A673 (cell line): ENCODE measurements at places on chromosomes 7 and 10. TPM values are rescaled to one million over a fixed set of nuclear protein-coding genes. Genes with fewer than 3 reads are reported as not detected.

DNA sequence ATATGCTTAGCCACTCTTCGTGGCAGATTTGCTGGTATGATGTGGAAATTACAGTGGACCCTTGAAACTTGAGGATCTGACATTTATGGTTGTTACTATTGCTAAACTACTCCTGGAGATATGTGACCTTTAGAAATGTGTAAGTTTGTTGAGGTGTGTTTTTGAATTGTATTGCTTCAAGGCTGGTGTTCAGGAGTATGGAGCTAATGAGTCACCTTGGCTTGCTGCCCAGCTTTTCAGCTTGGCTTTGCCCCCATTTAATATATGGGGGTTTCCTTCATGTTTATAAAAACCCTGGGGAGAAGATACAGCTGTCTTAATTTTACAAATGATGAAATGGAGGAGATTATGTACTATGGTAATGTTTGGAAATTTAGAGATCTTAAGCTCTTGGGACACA lies 11.6 kb downstream of the HBP1 start:
- DNase-seq, result peak; percentile 73

DNA sequence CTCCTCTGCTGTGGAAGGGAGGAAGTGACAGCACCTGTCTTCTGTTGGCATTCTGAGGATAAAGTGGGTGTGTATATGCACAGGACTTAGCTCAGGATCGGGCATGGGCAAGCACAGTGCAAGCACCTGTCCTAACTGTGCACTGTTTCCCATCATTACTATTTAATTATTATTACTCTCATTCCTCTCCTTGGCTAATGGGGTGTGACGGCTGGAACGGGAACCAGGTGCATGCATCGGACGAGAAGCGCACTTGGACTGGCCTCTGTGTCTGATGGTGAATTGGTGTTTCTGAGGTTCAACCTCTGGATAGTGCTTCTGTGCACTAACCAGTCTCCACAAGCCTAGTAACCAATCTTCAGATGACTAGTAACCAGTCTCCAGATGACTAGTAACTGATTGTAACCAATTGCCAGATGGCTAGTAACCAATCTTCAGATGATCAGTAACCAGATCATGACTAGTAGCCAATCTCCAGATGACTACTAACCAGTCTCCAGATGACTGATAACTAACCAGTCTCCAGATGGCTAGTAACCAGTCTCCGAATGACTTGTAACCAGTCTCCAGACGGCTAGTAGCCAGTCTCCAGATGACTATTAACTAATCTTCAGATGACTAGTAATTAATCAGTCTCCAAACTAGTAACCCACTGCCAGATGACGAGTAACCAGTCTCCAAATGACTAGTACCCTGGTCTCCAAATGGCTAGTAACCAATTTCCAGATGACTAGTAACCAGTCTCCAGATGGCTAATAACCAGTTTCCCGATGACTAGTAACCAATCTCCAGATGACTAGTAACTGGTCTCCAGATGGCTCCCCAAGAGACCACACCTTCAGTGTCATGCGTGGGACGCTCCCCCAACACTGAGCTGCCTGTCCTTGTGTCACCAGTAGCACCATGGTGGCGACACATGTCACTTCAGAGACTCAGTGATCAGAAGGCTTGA lies 85.8 kb downstream of the PAXIP1 start:
- no peak for DNase-seq

DNA sequence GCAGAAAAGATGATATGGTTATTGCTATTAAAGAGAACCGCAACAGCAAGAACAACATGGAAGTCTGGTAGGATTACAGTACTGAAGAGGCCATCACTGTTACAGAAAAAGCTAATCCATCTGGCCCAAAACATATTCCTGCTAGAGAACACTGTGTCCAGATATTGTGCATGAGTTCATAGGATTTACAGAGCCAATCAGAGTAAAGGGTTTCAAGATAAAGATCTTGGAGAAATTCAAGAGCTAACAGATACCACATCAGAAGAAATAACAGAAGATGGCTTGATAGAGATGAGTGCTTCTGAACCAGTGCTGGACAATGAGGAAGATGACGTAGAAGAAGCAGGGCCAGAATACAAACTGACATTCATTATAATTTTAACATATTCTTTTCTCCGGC lies 58.7 kb downstream of the MINDY3 start:
- no peak for DNase-seq

- no peak for DNase-seq
Measured at GRCh38 chr7:83486957-83487356, 162.0 kb downstream of the SEMA3E start.

- DNase-seq, result no peak
Measured at GRCh38 chr10:104122225-104123107, 495 bp downstream of the SFR1 start.

DNA sequence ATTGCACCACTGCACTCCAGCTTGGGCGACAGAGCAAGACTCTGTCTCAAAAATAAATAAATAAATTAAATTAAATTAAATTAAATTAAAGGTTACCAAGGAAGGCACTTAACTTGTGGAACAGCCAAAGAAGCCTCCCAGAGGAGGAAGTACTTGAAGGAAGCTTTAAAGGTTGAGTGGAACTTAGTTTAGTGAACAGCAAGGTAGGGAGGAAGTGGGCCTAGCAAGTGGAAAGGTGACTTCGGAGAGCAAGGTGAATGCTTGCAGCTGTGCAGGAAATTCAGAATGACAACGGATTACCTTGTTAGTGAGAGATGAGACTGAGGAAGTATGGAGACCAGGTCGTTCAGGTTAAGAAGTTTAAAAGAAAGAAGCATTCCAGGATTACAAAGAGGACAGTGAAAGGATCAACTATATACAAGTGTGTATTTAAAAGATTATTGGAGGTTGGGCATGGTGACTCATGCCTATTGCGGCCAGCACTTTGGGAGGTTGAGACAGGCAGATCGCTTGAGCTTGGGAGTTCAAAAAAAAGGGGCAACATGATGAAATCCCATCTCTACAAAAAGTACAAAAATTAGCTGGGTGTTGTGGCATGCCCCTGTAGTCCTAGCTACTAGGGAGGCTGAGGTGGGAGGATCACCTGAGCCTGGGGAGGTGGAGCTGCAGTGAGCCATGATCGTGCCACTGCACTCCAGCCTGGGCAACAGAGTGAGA lies 12.8 kb upstream of the RPEL1 start:
- no peak for DNase-seq

DNA sequence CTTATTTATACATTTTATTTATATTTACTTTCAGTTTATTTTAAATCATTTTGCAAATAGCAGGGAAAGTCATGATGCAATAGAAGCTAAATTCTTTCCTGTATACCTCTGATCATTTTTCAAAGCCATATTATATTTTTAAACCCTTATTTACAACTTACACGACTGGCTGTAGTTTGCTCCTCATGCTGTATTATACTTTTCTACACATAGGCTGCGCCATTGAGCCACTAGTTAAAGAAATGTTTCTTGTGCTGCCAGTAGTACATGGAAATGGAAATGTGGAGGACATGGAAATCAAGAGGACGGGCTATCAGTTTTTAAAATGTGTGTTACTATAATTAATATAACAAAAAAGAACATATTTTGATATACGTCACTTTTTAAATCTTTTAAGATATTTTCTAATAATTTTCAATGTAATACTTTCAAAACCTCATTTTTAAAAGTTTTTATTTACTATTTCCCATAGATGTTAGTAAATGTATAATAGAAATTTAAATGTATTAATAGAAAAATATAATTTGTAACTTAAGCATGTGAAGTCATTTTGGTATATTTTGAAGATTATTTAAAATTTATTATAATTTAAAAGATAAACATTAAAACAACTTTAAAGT lies 118.5 kb downstream of the VTI1A start:
- peak; percentile 79 for DNase-seq

GRCh38 chr7:5228066-5228465 lies 38.0 kb downstream of the WIPI2 start:
- no peak for DNase-seq

The CARD11 gene
- total RNA-seq, result 1.6 and 1.8 TPM in 2 replicates

The SORCS1 gene
- 0.34 and 0.50 TPM in 2 replicates for total RNA-seq

DNA sequence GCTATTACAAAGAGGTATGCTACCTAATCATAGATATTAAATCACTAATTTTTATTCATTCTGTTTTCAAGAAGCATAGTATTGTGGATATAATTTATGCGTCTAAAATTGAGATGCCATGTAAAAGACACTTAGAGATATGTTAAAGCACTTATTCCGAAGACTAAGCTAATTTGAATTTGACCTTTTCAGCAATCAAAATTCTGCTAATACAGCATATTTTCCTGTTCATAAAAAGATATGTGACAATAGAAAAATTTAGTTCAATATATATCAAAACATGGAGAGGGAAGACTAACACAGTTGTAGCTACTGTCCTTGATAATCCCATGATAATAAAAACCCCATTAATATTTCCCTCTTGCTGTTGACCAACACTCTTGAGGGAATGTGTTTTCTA lies 386.6 kb upstream of the TEX47 start:
- DNase-seq, result no peak

The HOXA2 gene
- total RNA-seq, result not detected in 2 replicates

The PWWP2B gene
- 18.6 and 21.2 TPM in 2 replicates for total RNA-seq

DNA sequence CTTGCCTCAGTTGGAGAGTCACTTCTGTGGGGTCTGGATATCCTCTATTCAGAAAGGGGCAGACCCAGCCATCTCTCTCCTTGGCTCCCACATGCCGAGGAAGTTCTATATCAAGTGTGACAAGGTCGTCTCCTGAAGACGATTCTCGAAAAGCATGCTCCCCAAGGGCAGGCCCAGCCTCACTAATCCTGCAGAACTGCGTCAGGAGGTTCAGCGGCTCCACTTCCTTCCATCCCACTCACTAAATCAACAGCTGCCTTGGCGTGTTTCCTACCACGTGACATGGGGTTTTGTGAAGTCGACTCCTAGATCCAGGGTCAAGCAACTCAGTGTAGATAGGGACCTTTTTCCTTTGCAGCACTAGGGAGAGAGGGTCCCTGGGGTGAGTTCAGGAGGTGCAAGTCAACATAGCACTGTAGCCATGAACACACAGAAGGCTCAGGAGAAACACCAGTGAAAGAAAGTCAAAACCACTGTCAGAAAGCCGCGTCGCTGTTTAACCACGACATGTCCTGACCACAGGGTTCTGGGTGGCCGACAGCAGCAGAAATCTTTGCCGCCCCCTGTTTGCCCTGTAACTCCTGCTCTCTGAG lies 156.4 kb downstream of the PRPF18 start:
- DNase-seq, result no peak

DNA sequence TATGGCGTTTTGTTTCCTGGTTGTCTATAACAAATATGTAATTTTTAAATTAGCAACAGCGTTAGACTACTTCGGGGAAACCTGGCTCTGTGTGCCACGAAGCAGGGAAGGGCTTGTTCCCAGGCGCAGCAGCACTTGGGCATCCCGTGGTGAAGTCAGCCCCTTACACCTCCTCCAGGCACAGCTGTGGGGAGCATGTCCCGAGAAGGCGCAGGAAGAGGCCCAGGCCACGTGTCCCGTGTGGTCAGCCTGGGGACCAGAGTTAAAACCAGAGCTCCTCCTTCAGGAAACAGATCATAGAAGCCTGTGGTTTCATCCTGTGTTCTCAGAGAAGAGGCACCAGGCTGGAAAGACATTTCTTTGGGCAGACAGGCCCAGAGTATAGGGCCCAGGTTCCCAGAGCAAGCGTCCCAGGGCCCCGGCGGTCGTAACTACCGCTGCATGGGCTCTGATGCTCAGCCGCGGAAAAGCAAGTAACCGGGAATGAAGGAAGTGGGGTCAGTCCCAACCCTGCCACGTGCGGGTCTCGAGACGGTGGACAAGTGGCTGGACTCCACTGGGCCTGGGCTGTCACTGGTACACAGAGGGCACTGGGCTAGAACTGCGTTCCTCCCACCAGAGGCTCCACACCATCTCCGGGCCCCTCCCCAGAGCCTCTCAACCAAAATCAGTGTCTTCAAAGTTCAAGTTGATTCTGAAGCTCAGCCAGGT lies 7.1 kb downstream of the NUDT1 start:
- no peak for DNase-seq

DNA sequence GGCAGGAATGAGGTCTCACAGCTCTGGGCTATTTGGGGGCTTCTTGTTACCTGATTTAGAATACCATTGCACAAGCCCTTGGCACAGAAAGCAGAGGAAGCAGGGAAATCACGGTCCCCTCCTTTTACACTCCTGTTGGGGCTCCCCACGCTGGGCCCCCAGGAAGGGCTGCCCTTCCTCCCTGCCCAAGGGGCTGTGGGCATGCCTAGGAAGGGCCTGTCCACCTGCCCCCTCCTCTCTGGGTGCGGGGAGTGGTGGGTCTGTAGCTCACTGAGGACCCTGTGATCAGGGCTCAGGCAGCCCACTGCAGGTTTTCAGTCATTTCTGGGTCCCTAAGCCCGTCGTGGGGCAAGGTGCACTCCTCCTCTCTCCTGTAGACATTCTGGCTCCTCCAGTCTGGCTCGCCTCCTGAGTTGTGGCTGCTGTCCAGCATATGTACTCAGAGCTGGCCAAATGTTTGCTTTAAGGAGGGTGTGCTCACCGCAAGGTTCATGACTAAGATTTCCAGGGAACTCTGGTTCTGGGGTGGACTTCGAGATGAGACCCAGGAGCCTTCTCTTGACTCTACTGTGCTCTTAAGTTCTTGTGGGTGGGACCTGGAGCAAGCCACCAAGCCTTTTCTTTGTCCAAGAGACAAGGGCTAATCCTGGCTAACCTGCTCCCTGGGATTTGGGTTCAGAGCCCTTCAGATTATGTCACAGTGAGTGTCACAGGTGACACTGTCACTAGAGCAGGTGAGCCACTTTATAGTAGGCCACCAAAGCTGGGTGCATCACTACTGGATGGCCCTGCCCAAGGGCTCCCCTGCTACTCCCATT lies 56.0 kb downstream of the TACR2 start:
- no peak for DNase-seq

DNA sequence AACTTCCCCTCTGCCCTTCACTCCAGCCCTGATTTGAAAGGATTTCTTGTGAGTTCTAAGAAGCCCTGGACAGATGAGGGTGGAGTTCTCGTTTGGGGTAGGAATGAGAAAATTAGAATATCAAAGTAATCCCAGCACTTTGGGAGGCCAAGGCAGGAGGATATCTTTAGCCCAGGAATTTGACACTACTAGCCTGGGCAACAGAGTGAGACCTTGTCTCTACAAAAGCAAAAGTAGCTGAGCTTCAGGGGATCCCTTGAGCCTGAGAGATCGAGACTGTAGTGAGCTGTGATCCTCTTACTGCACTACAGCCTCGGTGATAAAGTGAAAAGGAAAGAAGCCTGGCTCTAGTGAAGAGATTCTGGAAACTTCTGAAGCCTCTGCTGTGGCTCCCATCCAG lies 76.2 kb downstream of the TET1 start:
- DNase-seq, result no peak

The CLDN15 gene
- 14.7 and 16.6 TPM in 2 replicates for total RNA-seq

The SPDYE2 gene
- not detected in 2 replicates for total RNA-seq

The ATE1 gene
- 27.0 and 30.9 TPM in 2 replicates for total RNA-seq

DNA sequence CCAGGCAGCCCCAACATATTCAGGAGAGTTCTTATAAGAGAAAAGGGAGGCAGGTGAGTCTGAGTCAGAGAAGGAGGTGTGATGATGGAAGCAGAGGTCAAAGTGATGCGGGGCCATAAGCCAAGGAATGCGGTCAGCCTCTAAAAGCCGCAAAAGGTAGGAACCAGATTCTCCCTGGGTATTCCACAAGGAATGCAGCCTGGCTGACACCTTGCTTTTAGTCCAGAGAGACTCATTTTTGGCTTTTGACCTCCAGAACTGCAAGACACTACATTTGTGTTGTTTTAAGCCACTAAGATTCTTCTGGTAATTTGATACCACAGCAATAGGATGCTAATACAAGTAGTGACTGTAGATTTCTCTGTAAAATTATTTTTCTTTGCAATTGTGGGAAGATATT lies 151.5 kb upstream of the EEPD1 start:
- DNase-seq, result no peak

- DNase-seq, result no peak
Measured at GRCh38 chr7:141202535-141202934, 128.7 kb downstream of the TMEM178B start.

The PSAP gene
- 429 and 431 TPM in 2 replicates for total RNA-seq

- DNase-seq, result no peak
Measured at GRCh38 chr10:2251631-2252030, 514.3 kb upstream of the ADARB2 start.
